ENCODE measurements at places on chromosomes 4 and X. TPM values are rescaled to one million over a fixed set of nuclear protein-coding genes. Genes with fewer than 3 reads are reported as not detected.

DNA sequence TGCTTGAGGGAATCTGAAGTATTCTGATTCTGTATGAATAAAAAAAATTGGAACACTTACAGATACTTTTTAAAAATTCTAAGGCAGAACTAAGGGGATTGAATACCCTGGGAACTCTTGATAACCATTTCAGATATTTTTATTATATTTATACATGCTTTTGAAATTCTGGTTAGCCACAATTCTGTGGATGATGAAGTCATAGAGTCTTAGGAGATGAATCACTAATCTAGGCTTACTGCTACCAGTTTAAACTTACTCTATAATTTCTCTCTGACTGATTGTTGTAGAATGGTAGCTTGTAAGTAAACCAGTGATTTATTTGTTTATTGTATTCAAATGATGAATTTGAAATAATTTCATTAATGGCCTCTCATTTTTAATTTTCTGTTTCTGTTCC, 11.4 kb upstream of the SLAIN2 start:
- H3K4me3 ChIP-seq = no peak overlapping the region
- DNase-seq = no peak
- H3K27ac ChIP-seq = no peak overlapping the region
- H3K36me3 ChIP-seq = no peaks in the 10 kb centered on the region
- peaks cover 7% of the 10 kb centered on the region for H3K27me3 ChIP-seq
- H3K4me1 ChIP-seq = peaks cover 2% of the 10 kb centered on the region

The SSX2 gene
- total RNA-seq = not detected

GRCh38 chr4:34193451-34194154, 2050.7 kb downstream of the ARAP2 start:
- H3K27me3 ChIP-seq = no peaks in the 10 kb centered on the region
- no peak overlapping the region for H3K27ac ChIP-seq
- no peaks in the 10 kb centered on the region for H3K36me3 ChIP-seq
- no peak for DNase-seq
- H3K4me1 ChIP-seq = no peaks in the 10 kb centered on the region
- H3K4me3 ChIP-seq = no peak overlapping the region

- no peaks in the 10 kb centered on the region for H3K27me3 ChIP-seq
- H3K27ac ChIP-seq = no peak overlapping the region
- no peak for DNase-seq
- H3K36me3 ChIP-seq = no peaks in the 10 kb centered on the region
- no peaks in the 10 kb centered on the region for H3K4me1 ChIP-seq
Observed at GRCh38 chrX:88886908-88887307, 139.9 kb downstream of the CPXCR1 start.

The FAM53A gene
- 1.3 TPM for total RNA-seq

DNA sequence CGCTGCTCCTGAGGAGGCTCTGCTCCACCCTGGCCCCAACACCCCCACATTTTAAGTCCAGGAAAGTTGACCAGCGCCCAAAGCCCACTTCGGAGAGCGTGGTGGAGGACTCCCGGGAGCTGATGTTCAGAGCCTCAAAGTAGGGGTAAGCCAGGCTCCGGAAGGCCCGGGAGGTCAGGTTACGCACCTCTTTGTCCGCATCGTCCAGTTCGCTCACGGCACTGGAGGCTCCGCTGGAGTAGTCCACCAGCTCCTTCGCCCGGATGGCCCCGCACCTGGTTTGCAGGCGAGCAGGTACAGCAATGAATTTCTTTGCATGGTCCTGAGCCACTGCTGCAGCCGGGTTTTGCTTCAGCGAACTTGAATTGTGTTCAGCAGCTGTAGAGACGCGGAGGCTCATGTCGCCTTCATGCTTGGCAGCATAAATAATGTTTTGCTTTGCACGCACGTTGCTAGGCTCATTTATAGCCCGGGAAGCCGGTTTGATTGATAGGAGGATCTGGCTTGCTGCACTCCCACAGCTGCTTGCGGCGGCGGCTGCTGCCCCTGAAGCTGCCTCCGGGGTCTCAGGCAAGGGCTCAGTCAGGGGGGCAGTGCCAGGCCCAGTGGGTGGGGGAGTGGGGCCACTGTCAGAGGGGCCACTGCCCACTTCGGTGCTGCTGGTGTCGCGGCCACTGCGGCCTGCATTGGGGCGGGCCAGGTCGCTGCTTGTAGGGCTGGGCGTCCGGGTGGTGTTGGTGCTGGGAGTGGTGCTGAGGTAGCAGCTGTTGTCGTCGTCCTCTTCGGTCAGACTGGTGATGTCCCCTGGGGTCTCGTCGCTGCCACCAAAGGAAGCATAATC, 4.8 kb downstream of the C4orf54 start:
- no peak overlapping the region for H3K27ac ChIP-seq
- H3K4me3 ChIP-seq = no peak overlapping the region
- no peak for DNase-seq
- H3K27me3 ChIP-seq = no peaks in the 10 kb centered on the region

Measured in activated CD4-positive, alpha-beta memory T cell treated with anti-CD3 and anti-CD28 coated beads for 36 hours (primary cell).